ENCODE measurements at places on chromosomes 4 and X.

- no peak for DNase-seq
These were observed 89.8 kb downstream of the COMMD8 start for GRCh38 chr4:47373709-47374108.

- no peak for DNase-seq
These were observed 250.3 kb upstream of the FAM47A start for GRCh38 chrX:34382416-34382815.

DNA sequence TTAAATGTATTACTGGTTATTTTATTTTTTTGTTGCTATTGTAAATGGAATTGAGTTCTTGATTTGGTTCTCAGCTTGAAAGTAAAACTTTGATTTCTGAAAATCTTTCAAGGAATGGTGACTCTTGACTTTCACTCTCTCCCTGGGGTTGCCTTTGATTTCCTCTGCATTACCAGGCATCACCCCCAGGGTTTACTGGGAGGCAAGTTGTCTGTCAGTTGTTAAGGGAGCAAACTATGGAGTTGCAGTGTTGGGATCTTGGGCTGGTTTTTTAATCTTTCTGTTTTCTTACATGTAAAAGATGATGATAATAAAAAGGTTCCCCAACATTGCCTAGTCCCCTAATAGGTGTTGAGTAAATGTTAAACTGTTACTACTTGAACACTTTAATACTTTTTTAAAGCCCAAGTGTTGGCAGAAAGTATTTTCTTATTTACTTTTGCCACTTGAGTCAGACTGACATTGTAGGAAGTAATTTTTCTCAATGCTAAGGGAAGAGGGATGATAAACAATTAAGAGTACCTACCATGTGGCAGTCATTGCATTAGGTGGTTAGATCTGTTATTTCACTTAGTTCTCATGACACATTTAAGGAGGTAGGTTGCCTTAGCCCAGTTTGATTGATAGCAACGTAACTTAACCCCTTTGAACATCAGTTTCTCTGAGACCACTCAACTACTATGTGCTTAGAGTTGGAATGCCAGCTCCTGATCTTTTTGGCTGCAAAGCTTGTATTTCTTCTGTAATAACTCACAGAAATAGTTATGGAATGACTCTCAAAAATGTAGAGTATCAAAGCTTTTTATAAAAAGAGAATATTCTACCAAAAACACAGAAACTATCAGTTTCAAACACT is 67.1 kb downstream of the DCLK2 start:
- DNase-seq, result no peak

DNA sequence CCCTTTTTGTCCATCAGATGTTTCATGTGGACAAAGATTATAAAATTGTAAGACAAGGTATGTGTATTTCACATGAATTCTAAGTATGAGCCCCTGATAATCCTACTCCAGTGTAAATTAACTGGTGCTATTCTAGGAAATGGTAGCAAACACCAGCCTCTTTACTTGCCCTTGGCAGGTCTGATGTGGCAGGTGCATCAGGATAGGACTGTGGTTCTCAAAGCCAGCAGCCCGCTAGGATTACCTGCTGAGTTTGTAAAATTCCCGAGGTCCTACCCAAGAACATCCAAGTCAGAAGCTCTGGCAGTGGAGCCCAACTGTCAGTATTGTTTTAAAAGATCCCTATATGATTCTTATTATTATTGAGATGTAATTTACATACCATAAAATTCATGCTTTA is 174.0 kb upstream of the ANXA3 start:
- no peak for DNase-seq

- no peak for DNase-seq
These were observed 28.9 kb upstream of the CAMK2D start for GRCh38 chr4:113790478-113790877.

- DNase-seq, result no peak
These were observed 60.7 kb downstream of the ABCG2 start for GRCh38 chr4:88097781-88098180.

All from stimulated activated CD4-positive, alpha-beta T cell treated with anti-CD3 and anti-CD28 coated beads, Interleukin-1b, Interleukin-23, amount 100 ng/mL, for 1 hour (primary cell).